ENCODE measurements at places on chromosomes 2 and 18.
A peak's percentile ranks its signal among the peaks of the same experiment; 100 is the strongest.

DNA sequence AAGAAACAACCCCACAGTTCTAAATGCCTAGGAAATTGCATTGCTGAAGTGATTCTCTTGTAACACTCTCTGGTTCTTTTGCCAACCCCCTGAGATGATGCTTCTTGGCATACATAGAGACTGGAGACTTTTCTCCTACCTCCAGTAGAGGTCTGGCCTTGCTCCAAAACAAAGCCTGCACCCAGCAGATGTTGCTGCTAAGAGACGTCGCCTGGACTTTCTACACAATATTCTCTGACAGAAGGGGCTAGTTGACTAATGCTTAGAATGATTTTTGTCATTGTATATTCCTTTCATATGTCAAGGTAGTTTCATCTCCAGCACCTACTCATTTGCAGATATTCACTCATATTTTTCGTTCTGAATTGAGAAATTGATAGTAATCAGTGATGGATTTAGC is 24.6 kb downstream of the SOWAHC start:
- H3K4me3 ChIP-seq, result no peak overlapping the region
- H3K27ac ChIP-seq, result no peak overlapping the region
- no peak for DNase-seq
- H3K4me1 ChIP-seq, result no peaks in the 10 kb centered on the region
- no peaks in the 10 kb centered on the region for H3K27me3 ChIP-seq

GRCh38 chr18:42781298-42781815 is 334.1 kb downstream of the RIT2 start:
- H3K27ac ChIP-seq, result no peak overlapping the region
- H3K36me3 ChIP-seq, result no peaks in the 10 kb centered on the region
- no peak overlapping the region for H3K4me3 ChIP-seq
- no peak for DNase-seq

DNA sequence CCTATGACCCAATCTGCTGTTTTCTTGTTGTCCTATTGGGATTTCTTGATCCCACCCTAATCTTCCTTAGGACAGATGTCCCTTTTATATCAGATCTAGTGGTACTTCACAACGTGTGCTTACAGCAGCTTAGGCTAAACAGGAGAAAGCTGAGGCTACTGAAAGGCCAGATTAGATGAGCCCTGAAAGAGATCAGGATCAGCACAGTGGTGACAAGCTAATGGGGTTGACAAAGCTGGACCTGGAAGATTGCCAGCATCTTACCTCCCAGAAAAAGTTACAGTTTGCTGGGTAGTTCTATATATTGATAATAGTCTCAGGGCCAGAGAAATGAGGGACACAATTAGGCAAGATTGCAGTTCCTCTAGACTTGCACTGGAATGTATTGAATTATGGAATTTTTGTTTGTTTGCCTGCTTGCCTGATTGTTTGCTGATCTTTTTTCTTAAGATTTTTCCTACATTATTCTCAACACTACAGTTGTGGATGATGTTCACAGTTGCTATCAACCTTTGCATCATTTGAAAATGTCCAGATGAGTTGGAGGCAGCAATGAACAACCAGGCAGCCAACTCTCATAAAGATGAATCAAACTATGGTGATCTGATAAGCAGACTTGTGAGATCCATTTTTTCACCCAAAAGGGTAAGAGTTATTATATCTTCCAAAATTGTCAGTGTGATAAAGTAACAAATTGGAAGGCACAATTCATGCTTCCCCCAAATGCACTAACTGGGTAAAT is 49.1 kb upstream of the PIK3C3 start:
- no peak overlapping the region for H3K27ac ChIP-seq
- no peak for DNase-seq
- no peaks in the 10 kb centered on the region for H3K36me3 ChIP-seq
- H3K4me3 ChIP-seq, result no peak overlapping the region
- no peaks in the 10 kb centered on the region for H3K4me1 ChIP-seq

DNA sequence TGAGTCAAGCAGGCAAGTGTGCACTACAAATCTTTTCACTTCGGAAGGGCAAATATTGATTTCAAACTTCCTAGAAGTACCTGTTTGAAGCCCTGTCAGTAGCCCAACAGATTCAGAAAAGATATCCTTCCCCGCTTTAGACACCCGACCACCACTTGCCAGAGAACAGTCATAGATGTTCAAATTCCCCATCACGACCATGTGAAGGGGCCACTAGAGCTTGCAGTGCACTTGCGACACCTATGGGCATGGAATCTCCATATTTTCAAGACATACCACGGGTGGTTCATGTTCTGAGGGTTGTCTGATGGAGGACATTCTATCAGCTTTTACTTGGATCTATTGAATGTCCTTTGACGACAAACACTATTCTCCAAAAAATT is 23.8 kb downstream of the GNLY start:
- no peak overlapping the region for H3K27ac ChIP-seq
- no peaks in the 10 kb centered on the region for H3K27me3 ChIP-seq
- H3K36me3 ChIP-seq, result no peaks in the 10 kb centered on the region
- H3K4me1 ChIP-seq, result no peaks in the 10 kb centered on the region
- H3K4me3 ChIP-seq, result no peak overlapping the region

DNA sequence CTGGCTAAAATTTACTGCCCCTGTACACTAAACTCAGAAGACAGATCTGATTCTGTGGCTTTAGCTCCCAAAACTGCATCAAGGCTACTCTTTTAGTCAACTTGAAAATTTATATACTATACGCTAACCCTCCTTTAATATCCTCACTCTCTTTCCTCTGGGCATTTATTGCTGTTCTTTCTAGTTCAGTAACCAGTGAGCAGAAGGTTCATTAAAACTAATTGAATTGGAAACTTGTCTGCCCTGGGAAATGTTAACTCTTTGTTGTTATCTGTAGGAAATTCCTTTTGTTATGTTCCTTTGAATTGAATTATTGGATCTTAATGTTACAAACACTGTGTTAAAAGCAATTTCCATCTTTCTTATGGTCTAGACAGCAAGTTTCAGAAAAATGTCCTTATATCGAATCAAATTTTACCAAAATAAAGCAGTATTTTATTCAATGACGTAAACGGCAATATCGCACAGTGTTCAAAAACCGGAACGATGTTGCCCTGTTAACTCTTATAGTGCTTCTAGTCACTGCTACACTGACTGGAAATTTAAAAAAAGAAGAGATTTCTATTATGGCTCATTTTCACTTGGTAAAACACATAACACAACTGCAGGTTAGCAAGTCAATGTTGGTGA is 168.3 kb downstream of the NR4A2 start:
- peaks cover 9% of the 10 kb centered on the region for H3K4me1 ChIP-seq
- no peak overlapping the region for H3K4me3 ChIP-seq
- H3K27ac ChIP-seq, result no peak overlapping the region
- DNase-seq, result no peak

- H3K4me1 ChIP-seq, result no peaks in the 10 kb centered on the region
- no peak overlapping the region for H3K4me3 ChIP-seq
- H3K36me3 ChIP-seq, result peaks cover 23% of the 10 kb centered on the region
- no peak overlapping the region for H3K27ac ChIP-seq
Observed at GRCh38 chr2:126059379-126059778, 596.6 kb upstream of the GYPC start.

- H3K27ac ChIP-seq, result no peak overlapping the region
- H3K4me1 ChIP-seq, result no peaks in the 10 kb centered on the region
- H3K27me3 ChIP-seq, result no peaks in the 10 kb centered on the region
- no peak overlapping the region for H3K4me3 ChIP-seq
Observed at GRCh38 chr2:206611736-206612135, 30.6 kb upstream of the FAM237A start.

GRCh38 chr2:63424329-63425078 is 163.8 kb downstream of the WDPCP start:
- H3K4me1 ChIP-seq, result no peaks in the 10 kb centered on the region
- no peaks in the 10 kb centered on the region for H3K27me3 ChIP-seq
- H3K4me3 ChIP-seq, result no peak overlapping the region
- no peak overlapping the region for H3K27ac ChIP-seq
- H3K36me3 ChIP-seq, result peaks cover 34% of the 10 kb centered on the region
- DNase-seq, result peak; percentile 47

GRCh38 chr2:53366543-53366942 is 401.1 kb upstream of the CHAC2 start:
- peaks cover 4% of the 10 kb centered on the region for H3K36me3 ChIP-seq
- no peaks in the 10 kb centered on the region for H3K4me1 ChIP-seq
- no peak for DNase-seq
- H3K27ac ChIP-seq, result no peak overlapping the region
- no peaks in the 10 kb centered on the region for H3K27me3 ChIP-seq
